Stimulated activated CD8-positive, alpha-beta memory T cell treated with anti-CD3 and anti-CD28 coated beads, Interleukin-2, amount 100 ng/mL, for 1 hour (primary cell): ENCODE measurements at places on chromosomes 6 and 20.

DNA sequence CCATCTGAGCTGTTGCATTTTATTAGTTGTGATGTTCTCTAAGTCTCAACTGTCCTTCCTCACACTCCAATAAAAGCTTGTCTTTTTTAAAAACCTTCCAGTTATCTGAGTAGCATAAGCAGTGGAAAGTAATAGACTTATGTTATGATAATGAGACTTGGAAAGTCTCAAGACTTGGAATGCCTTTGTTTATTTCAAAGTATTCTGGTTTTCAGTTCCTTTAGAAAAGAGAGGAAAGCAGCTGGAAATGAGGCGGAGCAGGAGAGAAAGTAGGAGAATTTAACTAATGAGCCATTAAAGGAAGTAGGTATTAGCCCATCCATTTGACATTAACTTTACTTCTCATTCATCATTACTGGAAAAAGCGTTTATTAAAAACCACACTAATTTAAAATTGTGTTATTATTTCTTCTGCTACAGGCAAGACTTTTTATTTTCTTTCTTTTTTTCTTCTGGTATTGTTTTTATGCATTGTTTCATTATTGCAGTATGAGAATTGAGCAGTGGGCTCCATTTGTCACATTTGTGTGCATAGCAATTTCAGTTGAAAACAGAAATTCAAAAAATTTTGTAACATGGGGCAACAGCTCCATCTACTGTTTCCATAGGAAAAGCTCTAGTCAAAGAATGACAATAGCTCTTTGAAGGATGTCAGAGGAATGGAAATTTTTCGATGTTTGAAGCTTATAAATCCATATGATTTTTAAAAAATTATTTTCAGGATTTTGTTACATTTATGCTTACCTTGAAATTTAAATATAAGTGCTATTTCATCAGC lies 194.8 kb downstream of the COL9A1 start:
- no peak for DNase-seq

GRCh38 chr6:79571030-79571367 lies 33.8 kb upstream of the LCA5 start:
- no peak for DNase-seq

- DNase-seq: no peak
Observed at GRCh38 chr20:43300901-43301300, 111.2 kb upstream of the PTPRT start.

- no peak for DNase-seq
Observed at GRCh38 chr6:6820641-6821238, 232.2 kb downstream of the LY86 start.

- no peak for DNase-seq
Observed at GRCh38 chr20:57237585-57237953, 28.9 kb downstream of the BMP7 start.

GRCh38 chr6:17580518-17581048 lies 19.5 kb upstream of the FAM8A1 start:
- DNase-seq: no peak

GRCh38 chr6:49423817-49424216 lies 39.2 kb downstream of the MMUT start:
- DNase-seq: no peak

DNA sequence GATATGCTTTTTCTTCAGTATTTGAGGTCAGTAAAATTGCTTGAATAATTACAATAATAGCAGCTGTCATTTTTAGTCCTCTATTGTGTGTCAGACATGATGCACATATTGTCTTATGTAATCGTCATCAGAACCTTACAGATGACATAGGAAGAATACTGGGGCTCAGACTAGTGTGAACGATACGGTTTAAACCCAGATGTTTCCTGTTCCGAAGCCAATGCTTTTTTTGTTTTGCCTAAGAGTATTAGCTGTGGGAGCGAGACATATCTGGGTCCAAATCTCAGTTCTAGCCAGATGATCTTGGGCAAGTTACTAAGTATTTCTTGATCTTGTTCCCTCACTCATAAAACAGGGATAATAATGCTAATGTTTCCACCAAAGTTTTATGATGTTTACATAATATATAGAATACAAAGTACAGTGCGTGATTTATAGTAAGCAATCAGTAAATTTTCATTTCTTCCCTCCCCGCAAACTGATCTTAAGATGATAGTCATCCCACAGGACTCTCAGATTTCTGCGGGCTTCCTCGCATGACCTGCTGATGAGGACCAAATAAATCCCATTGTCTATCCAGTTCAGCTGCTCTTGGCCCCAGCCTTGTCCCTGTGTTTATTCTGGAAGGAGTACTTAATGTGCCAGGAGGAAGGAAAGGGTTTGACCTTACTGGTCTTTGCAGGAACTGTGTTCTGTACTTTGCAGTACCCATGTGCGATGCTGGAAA lies 98.2 kb downstream of the CAP2 start:
- DNase-seq: no peak

DNA sequence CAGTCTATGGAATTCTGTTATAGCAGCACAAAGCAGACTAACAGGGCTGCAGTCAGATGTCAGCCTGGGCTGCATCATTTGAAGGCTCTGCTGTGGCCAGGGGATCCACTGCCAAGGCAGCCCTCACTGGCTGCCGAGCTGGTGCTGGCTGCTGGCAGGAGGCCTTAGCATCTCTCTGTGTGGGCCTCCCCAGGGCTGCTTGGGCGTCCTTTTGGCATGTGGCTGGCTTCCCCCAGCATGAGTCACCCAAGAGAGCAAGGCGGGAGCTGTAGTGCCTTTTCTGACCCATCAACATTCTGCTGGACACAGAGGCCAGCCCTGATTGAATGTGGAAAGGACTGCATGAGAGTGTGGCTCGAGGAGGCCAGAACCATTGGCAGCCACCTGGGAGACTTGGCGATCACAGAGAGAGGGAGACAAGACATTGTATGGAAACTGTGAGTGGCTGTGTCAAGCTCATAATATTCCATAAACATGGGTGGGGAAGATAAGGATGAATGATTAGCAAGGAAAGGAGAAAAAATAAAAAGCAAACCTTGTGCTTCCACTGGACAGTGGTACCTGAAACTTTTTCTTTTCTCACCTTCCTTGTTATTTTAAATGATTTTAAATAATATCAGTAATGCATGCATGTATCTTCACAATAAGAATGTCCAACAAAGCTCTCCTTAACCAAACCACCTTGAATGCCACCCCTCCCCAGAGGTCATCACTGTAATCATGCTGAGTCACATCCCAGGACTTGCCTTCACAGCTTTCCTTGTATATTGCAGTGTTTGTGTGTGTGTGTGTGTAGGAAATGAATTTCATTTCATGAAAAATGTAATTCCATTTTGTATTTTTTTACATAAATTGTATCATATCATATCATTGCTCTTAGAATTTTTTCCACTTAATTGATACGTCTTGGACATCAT lies 55.0 kb upstream of the VSX1 start:
- DNase-seq: no peak
